Activated naive CD8-positive, alpha-beta T cell treated with anti-CD3 and anti-CD28 coated beads, Interleukin-2, amount 50 U/mL, for 16 hours (primary cell): ENCODE measurements at places on chromosomes 3 and 15.

DNA sequence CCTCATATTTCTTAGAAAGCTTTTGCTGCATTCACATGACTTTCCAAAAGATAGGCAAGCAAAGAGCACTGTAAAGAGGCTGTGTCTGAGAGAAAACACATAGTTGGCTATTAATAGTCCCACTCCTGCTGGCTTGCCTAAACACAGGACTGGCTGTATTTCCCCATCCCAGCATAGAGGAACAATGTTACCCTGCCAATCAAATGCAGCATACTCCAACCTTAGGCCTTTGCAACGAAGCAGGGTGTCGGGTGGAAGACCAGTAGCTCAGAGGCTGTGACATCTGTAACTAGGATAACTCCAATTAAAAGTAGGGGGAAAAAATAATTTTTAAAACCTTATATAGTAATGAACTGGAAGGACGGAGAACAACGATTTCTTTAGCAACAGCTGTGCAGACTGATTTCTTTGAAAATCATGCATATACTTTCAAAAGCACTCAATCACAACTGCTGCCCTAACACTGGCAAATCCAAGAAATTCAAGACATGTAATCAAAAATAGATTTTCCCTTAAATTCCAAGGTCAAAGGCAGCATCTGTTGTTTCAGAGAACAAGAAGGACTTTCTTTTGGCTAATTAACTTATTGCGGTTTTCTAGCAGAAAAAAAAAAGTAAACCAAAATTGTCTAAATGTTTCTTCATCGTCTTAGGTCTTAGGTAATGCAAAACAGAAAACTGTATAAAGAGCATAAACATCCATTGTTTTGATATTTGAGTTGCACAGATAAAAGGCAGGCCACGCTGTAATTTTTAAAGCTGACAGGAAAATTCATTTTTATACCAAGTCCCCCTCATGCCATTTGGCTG lies 139.3 kb downstream of the TNIK start:
- DNase-seq = no peak

- DNase-seq = no peak
Measured at GRCh38 chr3:137692803-137693431, 71.2 kb upstream of the SOX14 start.

DNA sequence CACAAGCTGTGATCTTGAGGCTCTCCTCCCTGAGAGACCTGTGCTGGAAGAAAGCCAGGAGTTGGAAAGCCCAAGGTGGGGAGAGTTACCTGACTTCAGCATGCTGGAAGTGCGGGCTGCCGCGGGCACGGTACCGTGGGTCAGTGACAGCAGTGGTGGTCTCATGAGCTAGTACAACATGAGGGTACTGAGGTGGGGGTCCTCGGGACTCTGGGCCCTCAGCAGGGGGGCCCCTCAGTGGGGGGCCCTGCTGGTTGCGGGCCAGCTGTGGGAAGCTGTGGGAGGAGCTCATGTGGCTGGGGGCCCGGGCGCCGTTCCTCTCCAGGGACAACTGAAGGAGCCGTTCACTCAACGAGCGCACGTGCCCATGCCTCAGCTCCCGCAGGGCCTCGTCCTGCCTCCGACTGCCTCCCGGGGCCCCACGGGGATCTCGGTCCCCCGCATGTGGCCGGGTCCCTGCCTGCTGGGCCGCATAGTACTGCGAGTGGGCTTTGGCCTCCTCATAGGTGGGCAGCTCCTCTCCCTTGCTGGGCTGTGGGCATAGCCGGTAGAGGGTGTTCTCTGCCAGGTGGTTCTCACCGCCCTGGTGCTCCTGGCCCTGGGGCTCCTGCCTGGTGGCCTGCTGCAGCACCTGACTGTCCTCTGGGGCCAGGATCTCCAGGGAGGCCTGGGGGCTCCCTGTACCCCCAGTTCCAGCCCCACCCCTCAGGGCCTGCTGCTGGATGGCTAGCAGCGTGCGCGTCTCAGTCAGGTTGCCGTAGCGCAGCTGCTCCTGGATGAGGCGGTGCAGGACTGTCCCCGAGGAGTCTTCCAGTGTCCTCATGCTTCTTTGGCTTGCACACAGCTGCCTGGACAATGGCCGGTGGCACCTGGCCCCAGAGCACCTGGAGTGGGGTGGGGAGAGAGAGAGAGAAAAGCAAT lies 3.4 kb downstream of the AMOTL2 start:
- DNase-seq = no peak

DNA sequence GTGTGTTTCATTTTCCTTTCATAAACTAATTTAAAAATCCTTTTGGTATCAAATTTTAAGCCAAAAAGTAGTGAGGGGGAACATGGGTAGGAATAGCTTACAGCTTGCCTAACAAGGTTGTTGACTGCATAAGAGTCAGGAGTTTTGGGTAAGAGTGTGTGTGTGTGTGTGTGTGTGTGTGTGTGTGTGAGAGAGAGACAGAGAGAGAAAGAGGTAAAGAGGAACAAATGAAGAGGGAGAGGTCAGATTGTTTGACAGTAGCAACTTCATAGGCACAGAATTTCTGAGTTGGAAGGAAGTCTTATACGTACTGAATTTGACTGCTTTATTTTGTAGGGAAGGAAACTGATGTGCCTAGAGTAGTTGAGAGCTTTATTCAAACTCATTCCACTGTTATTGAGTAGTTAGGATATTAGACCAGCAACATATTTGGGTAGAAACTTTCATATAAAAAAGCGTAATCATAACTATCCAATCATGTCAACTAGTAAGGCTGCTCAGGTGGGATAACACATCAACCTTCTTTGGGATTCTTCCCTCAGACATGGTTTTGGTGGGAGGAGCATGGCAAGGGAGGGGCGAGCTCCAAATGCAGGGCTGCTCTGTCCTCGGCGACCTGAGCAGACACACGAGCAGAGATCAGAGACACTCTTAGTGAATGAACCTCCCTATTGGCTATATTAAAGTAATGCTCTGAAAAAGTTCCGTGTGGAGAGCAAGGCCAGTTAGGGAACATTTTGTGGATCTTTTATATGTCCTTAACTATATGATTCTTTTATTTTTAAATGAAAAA lies 86.4 kb downstream of the LPP start:
- no peak for DNase-seq

- no peak for DNase-seq
Measured at GRCh38 chr15:95922431-95922830, 408.1 kb upstream of the NR2F2 start.

DNA sequence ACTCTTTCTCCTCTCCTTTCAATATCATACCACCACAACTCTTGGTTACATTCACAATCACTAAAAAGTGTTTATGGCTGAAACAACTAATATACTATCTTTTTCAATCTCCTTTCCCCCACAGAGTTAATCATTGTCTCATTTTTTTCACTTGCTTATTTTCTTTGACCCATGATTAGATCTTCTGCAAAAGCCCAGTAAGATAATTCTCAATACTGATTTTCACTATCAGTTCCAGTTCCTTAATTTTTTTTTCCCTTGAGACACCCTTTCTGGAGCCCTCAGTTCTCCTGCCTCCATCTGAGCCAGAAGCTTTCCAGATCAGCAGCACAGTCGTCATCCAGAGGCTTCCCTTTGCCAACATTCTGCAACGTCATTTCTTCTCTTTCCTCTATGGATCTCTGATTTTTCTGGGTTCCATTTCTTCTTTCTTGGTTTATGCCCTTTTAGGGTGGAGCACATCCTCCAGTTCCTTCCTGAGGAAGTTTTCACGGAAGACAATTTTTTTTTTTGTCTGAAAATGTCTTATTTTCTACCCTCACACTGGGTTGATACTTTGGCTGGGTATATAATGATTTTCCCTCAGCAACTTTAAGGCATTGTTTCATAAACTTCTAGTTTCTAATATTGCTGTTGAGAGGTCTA lies 88.7 kb upstream of the C15orf39 start:
- DNase-seq = no peak

DNA sequence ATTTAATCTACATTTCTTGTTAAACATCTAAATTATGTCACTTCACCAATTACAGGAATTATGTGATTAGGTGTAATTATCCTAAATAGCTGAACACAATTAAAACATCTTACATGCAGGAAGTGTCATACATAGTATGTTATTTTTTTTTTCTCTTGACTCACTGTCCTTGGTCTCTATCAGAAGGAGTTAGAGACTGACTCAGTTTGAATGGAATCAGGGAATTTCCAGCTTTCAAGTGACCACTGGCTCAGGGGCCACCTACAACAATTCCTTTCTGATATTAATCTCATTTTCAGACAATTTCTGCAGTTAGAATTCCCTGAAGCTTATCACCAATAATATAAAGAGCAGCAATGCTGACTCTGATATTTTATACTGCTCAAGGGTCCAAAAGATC lies 400.7 kb downstream of the ROBO1 start:
- DNase-seq = no peak

GRCh38 chr3:186589121-186589520 lies 18.6 kb downstream of the DNAJB11 start:
- DNase-seq = no peak

DNA sequence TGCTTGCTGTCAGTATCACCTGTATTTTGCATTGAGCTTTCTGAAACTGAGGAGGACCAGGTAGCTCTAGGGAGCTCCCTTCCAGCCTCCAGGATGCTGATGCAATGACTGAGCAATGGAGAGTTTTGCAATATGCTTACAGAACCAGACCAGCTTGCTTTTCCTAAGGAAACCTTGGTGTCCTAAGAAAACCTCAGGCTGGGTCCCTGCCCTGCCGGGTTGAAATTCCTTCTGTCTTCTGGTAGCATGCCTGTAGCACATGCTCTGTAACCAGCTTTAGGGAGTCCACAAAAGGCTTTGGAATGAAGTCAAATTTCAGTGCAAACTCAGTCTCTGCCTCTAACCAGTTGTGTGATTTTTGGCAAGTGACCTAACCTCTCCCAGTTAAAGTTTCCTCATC lies 65.8 kb upstream of the GSK3B start:
- DNase-seq = no peak

GRCh38 chr3:76134166-76134565 lies 348.8 kb upstream of the ZNF717 start:
- no peak for DNase-seq

- DNase-seq = no peak
Measured at GRCh38 chr3:52892290-52892624, 5.1 kb downstream of the STIMATE start.

DNA sequence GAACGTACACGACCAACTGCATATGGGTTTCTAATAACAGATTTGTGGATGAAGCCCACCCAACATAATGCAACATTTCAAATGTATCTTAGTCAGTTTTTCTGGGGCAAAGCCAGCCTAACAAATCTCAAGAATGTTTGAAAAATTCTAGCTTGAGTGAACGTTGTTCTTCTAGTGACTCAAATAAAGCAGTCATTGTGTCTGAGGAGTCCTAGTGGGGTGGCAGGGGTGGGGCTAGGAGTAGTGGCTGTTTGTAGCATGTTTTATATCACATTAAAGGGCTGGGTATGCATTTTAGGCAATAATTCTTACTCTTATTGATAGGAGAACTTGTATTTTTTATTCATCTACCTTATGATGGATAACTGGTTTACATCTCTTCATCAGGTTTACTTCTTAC lies 6.0 kb downstream of the B3GNT5 start:
- no peak for DNase-seq

GRCh38 chr15:52080706-52081392 lies 31.7 kb downstream of the BCL2L10 start:
- no peak for DNase-seq

- DNase-seq = no peak
Measured at GRCh38 chr3:105847452-105847851, 21.4 kb downstream of the CBLB start.

- DNase-seq = no peak
Measured at GRCh38 chr15:68653031-68653635, 74.3 kb downstream of the CORO2B start.

GRCh38 chr3:194987571-194988494 lies 283.1 kb downstream of the XXYLT1 start:
- DNase-seq = no peak

GRCh38 chr15:63466378-63467192 lies 37.8 kb upstream of the USP3 start:
- peak; percentile 36 for DNase-seq

DNA sequence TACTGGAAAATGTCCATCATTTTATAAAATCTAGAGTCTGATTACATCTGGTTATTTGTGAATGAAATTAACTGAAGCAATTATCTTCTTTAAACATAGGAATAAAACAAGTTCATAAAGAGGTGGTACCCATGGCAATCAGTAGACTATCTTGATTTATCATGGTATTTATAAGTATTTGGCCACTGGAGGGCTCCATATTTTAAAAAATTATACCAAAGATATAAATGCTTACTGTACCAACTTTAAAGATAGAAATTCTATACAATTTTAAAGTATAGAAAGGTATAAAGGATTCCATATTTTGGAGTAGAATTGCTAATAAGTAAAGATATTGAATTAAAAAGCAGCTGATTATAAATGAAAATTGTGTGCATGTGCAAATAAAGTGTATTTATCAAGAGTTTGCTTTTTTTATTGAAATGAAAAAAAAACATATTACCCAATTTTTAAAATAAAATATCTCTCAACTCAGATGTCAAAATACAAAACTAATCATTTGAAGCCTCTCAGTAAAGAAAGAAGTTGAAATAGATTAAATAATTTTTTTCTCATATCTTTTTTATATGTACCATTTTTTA lies 105.3 kb downstream of the BBX start:
- no peak for DNase-seq

DNA sequence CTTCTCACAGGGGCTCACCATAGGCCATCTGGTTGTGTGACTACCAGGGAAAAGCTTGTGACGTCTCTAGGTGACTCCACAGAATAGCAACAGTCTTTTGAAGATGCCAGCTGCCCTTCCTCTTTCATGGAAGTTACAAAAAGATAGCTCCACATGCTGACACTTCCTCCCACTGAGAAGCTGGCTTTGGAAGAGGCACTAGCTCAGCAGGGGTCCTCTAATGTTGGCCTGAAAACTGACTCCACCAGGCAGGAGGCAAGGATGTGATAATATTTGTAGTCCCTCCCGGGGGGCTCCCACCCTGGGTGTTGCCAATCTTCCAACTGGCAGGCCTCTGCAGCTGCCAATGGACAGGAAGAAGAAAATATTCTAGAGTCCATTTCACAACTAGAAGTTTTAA lies 343.5 kb downstream of the NEK10 start:
- DNase-seq = no peak

DNA sequence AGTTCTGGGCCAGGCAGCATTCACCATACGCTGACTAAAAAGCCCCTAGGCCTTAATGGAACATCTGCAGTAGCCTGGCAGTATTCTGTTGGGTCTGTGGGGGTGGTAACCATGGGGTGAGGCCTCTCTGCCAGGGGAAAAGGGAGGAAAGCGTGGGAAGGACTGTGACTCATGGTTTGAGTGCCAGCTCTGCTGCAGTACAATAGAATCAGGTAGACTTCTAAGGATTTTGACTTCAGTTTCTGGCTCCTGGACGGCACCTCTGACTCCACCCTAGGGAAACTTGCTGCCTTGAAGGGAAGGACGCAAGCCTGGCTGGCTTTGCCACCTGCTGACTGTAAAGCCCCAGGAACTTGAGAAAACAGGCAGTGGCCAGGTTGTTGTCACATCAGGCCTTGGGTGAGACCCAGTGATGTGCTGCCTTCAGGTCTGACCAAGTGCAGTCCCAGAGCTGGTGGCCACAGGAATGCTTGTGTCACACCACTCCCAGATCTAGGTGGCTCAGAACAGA lies 148.6 kb downstream of the SUCNR1 start:
- DNase-seq = no peak

- no peak for DNase-seq
Measured at GRCh38 chr15:96037584-96037983, 292.9 kb upstream of the NR2F2 start.
